ENCODE measurements at places on chromosomes 5 and 9.

DNA sequence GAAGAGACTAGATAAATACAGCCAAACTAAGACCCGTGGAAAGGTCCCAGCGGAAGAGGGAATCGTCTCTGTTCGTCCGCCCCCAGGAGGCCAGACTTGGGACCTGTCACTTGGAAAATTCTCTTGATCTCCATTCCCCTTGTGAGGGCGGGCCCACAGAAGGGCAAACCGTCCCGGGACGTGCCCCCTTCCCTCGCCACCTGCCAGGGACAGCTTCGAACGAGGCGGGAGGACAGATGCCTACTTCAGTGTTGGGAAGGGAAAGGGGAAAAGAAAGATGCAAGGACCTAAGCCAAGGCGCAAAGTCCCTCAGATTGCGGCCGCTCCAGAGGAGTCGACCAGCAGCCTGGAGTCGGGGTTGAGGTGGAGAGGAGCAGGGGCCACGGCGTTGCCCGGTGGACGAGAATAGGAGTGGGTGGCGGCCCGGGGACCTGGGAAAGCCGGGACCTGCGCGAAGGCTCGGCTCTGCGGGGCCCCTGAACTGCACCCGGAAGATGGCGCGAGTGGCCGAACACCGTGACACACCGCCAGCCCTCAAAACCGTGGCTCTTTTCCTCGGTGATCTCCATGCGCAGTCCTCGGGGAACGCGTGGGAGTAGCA lies 4.4 kb upstream of the EBF1 start:
- DNase-seq, result no peak

DNA sequence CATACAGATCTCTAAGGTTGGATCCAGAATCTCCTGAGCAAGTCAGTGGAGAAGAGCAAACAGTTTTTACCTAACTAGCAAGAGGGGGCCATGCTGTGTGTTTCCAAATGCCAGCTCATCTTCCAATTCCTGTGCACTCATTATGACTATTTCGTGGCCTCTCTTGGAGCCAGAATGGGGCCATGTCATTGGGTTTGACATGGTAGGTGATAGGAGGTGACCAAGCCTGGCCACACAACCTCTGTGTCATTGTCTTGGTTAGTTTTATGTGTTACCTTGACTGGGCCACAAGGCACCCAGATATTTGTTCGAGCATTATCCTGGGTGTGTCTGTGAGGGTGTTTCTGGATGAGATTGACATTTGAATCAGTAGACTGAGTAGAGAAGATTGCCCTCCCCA lies 206.2 kb downstream of the HSPA4 start:
- DNase-seq, result no peak

- DNase-seq, result no peak
These were observed 13.3 kb upstream of the COL5A1 start for GRCh38 chr9:134628354-134628736.

DNA sequence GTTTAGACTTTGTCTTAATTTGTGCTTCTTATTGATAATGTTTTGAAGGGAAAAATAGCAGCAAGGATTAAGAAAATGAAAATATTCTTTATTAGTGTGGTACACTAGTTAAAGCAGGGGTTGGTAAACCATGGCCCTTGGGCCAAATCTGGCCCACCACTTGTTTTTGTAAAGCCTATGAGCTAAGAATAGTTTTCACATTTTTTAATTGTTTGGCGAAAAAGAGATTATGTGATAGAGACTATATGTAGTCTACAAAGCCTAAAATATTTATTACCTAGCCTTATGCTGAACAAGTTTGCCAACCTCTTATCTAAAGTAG lies 57.2 kb downstream of the KCNN2 start:
- no peak for DNase-seq

GRCh38 chr9:124345751-124346281 lies 69.4 kb downstream of the PSMB7 start:
- no peak for DNase-seq

All from urothelium cell line (cell line).